ENCODE measurements at places on chromosomes 1 and 21.

DNA sequence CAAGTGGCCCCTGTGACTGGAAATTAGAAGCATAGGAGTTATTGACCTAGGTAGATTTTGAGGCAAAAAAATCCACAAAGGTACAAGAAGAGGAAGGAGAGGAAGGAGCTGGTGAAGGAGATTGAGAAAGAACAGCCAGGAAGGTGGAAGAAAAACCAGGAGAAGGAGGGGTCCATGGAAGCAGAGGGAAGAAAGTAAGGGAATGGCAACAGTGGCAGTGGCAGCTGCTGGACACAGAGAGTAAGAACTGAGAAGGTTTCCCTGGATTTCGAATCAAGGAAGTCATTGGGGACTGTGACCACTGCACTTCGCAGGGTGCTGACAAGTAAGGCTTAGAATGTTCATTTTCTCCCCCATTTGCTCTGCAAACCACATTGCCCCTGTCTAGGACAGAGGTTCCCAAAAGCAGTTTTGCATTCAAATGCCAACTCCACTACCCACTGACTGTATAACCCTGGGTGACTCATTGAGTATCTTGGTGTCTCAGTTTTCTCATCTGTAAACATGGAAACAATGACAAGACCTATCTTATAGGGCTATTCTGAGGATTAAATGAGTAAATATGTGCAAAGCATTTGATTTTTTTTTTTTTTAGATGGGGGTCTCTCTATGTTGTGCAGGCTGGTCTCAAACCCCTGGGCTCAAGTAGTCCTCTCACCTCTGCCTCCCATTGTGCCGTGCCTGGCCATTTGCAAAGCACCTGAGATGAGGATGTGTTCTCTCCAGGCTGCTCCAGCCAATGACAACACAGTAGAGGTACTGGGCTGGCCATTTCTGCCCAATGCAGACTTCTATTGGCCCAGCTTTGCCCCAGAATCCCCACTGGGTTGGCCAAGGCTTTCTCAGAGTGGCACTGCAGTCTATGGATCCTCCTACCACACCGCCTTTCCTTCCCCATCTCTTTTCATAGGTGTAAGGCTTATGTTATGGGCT is 9.3 kb upstream of the CAPN2 start:
- DNase-seq, result peak; percentile 82

DNA sequence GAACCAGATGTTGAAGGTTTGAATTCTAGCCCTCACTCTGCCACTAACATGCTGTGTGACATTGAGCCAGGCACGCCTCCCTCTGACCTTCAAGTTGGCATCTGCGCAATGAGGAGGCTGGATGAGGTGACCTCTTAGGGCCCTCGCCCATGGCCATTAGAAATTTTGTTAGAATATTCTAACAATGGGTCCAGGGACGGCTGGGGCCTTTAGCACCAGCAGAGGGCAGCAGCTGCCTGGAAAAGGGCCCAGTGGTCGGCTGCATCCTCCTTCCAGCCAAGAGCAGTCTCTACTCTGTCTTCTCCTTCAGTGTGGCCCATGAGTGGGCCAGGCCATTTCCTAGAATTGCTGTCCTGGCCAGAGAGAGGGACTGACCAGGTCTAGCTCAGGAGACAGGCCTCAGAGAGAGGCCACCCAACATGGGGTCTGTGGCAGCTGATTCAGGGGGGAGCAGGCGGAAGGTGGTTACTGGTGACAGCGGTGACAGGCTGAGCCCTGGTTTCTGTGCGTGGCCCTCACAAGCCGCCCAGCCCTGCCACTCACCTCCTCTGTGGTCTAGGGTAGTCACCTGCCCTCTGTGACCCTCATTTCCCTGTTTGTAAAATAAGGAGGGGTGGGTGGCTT is 101.3 kb upstream of the ACTL8 start:
- peak; percentile 31 for DNase-seq

- DNase-seq, result no peak
Measured at GRCh38 chr1:204085876-204086275, 13.0 kb downstream of the SOX13 start.

GRCh38 chr1:56986397-56986796 is 20.6 kb upstream of the C8B start:
- DNase-seq, result no peak

DNA sequence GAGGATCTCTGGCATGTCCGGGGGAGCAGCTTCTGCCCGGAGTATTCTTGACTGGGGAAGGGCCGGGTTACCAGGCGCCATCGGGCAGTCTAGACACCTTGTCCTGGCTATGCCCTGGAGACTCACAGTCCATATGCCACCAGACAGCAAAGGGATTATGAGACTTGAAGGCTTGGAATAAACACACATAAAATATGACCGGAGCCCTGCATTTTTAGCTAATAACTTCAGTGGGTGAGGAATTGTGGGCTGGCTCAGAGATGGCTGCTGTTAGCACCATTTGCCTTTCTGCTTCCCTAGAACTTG is 15.5 kb downstream of the NTPCR start:
- DNase-seq, result no peak

GRCh38 chr1:2862814-2863647 is 61.5 kb upstream of the TTC34 start:
- no peak for DNase-seq

DNA sequence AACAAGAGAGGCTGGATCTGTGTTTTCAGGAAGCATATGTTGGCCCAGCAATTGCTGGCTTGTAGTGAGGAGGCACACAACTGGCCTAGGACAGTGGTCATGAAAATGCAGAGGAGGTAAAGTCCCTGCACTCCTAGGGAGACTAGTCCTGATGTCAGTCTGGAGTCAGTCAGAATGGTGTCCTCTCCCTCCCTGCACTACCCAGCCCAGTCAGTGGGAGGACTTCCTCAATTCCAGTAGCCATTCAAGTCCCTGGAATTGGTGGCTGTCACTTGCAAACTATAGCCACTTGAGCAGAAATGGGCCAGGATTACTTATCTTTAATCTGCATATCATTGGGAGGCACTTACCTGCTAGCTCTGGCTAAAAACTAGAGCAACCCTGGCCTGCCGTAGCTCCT is 18.6 kb downstream of the NDUFS5 start:
- no peak for DNase-seq

- DNase-seq, result peak; percentile 68
Measured at GRCh38 chr1:9753121-9753531, 70.6 kb downstream of the CLSTN1 start.

GRCh38 chr1:101075926-101076325 is 50.3 kb upstream of the DPH5 start:
- no peak for DNase-seq

- no peak for DNase-seq
Measured at GRCh38 chr1:27353166-27353565, 11.3 kb downstream of the SYTL1 start.

DNA sequence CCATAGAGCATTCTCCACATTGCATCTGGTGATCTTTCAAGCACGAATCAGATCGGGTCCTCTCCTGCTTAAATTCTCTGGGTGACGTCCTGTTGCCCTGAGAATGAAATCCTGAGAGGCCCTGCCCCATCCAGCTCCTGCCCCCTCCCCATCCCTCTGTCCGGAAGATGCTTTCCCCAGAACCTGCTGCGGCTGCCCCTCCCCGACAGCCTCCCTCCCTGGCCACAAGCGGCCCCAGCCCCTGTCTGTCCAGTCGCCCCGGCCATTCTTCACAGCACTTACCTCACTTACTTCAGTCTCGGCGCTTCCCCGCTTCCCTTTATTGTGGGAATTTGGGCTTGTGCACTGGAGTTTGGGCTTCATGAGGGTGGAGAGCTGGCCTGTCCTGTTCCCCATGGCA is 40.3 kb downstream of the TAS1R2 start:
- DNase-seq, result no peak

GRCh38 chr1:84912726-84913554 is 19.9 kb upstream of the LPAR3 start:
- no peak for DNase-seq

- no peak for DNase-seq
Measured at GRCh38 chr21:35316456-35316855, 267.4 kb upstream of the RUNX1 start.

DNA sequence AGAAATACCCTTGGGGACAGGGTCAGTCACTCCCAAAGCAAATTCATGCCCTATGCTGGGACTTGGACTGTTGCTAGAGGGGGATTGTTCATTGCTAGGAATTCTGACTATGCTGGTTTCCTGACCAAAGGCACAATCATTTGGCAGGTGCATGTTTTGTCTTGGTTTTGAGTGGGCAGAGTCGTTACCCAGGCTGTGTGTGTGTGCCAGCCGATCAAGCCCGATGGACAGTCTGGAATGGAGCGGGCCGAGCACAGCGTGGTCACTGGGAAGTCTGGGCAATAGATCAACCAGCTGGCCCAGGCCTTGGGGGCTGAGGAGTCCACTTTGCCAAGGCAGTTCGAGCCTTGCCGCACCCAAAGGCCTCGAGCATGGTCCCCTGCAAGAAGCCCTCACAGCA is 60.9 kb downstream of the HTR6 start:
- no peak for DNase-seq

- peak; percentile 43 for DNase-seq
Measured at GRCh38 chr1:20640183-20640597, 6.9 kb downstream of the PINK1 start.

DNA sequence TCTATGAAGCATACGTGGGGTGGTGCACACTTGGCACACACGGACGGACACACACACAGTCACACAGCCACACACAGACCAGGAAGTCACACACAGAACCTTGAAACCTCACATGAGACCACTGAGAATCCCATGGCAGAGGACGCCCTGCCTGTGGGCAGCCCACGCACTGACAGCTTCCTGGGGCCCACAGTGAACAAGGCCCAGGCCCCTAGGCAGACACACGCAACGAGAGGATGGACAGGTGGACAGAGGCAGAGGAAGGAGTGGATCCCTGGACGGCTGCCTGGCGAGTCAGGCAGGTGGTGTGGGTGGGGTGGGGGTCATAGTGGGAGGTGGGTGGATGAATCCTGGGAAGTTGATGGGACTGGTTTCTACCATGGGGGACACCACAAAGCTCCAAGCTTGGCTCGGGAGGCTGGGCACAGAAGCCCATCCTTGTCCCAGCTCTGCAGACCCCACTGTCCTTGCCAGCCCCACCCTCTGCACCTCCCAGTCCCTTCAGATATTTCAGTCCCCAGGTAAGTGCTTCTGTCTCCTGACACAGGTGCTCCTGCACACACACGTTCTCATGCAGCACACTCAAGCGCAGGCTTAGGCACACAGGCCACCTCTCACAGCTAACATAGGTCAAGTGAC is 49.1 kb downstream of the WNT9A start:
- no peak for DNase-seq

DNA sequence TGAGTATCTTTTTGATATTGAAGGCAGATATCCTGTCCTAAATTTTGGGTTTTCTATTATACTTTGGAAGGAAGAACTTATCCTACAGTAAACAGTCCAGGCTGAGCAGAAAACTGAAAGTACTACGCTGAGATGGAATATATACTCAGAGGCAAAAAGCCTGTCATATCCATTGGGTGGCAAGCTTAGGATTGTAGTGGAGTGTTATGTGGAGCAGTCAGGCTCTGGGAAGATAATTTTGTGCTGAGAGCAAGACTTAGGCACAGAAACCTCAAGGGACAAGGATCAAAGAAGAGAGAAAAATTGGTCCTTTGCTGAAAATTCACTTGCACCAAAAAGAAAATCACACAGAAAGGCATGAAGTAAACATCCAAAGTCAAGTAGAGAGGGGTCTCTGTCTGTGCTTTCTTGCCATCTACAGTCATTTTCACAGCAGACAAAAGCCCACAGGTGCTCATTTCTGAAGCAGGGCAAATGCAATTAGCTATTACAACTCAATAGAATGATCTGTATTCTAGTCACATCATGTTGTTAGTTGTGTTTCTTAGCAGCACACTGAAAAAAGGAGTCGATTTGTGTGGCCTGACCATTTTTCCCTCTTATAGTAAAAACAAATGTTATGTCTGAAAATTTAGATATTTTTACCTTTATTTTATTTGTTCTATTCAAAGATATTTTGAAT is 38.5 kb downstream of the CRB1 start:
- DNase-seq, result no peak

- peak; percentile 87 for DNase-seq
Measured at GRCh38 chr1:248926401-248927182, 20.6 kb downstream of the PGBD2 start.

GRCh38 chr1:67390041-67390887 is 39.9 kb downstream of the SERBP1 start:
- DNase-seq, result peak; percentile 27

DNA sequence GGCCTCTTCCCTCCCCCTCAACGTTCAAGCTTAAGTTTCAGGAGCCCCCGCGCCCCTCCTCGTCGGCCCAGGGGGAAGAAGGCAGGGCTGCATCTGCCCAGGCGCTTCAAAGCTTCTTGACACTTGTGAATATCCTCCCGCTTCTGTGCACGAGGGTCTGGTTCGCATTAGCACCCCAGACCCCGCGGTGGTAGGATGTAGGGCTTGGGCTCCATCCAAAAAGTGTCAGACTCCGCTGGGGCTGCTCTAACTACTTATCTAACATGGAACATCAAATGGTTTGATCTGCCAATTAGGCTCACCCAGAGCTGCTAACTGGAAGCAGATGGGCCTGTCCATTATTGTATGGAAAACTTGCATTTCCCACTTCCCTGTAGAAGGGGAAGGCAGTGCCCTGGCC is 28.9 kb downstream of the TAS1R2 start:
- no peak for DNase-seq

DNA sequence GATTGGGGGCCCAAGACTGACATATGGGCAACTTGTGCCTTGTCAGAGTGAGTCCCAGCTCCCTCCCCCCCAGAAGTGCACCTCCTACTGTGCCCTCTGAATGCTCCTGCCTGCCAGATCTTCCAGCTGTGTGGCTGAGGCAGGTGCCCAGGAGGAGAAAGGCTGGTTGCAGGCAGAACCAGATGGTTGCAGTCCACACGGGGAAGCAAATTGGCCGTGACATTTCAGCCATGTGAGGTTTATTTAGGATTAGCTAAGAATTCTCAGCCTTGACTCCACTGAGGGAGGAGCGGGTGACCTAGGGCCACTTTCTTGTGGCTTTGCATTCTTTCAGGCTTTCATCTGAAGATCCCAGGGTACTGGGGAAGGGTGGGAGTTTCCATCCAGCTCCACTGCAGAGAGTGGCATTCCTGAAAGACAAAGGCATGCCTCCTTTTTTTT is 33.8 kb downstream of the PEX14 start:
- no peak for DNase-seq

GRCh38 chr1:55623311-55623710 is 408.1 kb upstream of the USP24 start:
- DNase-seq, result no peak

DNA sequence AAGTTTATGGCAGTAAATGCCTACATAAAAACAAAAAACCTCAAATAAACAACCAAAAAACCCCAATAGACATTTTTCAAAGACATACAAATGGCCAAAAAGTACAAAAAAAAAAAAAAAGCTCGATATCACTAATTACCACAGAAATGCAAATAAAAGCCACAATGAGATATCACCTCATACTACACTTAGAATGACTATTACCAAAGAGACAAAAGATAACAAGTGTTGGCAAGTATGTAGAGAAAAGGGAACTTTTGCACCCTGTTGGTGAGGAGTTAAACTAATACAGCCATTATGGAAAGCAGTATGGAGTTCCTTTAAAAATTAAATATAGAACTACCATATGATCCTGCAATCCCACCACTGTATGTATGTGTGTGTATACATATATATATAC is 21.1 kb downstream of the SLC25A24 start:
- no peak for DNase-seq

GRCh38 chr1:243731974-243732625 is 117.9 kb downstream of the AKT3 start:
- DNase-seq, result no peak

Measured in HFFc6 (cell line).